ENCODE measurements at places on chromosomes 1 and 21. TPM values are rescaled to one million over a fixed set of nuclear protein-coding genes. Genes with fewer than 3 reads are reported as not detected.

GRCh38 chr1:183251959-183252450, 65.9 kb downstream of the LAMC2 start:
- peak; percentile 57 for DNase-seq

Gene REN
- total RNA-seq, result 0.26 TPM

DNA sequence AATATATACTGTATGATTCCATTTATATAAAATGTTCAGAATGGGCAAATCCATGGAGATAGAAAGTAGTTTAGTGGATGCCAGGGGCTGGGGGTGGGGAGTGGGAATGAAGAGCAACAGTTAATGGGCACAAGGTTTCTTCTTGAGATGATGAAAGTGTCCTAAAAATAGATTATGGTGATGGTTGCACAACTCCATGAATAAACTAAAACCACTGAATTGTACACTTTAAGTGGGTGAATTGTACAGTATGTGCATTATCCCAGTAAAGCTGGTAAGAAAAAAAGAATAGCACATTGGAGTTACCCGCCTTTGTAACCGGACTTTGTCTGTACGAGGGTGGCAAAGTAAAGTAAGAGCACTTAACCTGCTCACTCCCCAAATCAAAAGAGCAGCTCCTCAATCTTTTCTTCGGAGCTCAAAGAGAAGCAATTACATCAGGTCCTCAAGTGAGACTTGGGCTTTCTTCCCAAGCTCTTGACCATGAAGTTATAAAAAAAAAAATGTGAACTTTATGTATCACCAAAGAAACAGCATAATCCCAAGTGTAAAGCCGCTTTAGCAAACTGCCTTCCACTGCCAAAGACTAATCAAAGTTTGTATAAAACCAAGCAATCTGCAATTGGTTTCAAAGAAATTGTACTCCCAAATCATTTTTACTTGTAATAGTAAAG, 32.1 kb downstream of the ALDH9A1 start:
- DNase-seq, result peak; percentile 20

- peak; percentile 59 for DNase-seq
These were observed 15.4 kb downstream of the EFNA3 start for GRCh38 chr1:155093911-155094621.

Gene HENMT1
- 1.1 TPM for total RNA-seq

Gene MCOLN2
- 0.64 TPM for total RNA-seq
